ENCODE measurements at places on chromosomes 5 and 9.
A peak's percentile ranks its signal among the peaks of the same experiment; 100 is the strongest.

GRCh38 chr9:105138306-105138801 lies 106.1 kb upstream of the SLC44A1 start:
- no peak for DNase-seq

- no peak for DNase-seq
These were observed 287.8 kb upstream of the DAB2 start for GRCh38 chr5:39712316-39713249.

DNA sequence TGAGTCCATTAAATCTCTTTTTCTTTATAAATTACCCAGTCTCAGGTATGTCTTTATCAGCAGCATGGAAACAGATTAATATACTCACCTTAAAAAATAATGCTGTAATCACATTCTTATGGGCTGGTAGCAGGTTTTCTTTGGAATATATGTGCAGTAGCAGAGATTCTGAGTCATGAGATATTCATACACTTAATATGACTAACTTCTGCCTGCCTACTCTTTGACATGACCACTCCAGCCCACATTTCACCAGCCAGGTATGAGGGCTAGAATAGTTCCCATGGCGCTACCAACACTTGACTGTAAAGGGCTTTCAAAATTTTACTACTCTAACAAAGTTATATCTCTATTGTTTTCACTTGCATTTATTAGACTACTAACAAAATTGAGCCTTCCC lies 74.1 kb upstream of the GHR start:
- no peak for DNase-seq

GRCh38 chr9:18052060-18052459 lies 421.9 kb upstream of the ADAMTSL1 start:
- DNase-seq: no peak

DNA sequence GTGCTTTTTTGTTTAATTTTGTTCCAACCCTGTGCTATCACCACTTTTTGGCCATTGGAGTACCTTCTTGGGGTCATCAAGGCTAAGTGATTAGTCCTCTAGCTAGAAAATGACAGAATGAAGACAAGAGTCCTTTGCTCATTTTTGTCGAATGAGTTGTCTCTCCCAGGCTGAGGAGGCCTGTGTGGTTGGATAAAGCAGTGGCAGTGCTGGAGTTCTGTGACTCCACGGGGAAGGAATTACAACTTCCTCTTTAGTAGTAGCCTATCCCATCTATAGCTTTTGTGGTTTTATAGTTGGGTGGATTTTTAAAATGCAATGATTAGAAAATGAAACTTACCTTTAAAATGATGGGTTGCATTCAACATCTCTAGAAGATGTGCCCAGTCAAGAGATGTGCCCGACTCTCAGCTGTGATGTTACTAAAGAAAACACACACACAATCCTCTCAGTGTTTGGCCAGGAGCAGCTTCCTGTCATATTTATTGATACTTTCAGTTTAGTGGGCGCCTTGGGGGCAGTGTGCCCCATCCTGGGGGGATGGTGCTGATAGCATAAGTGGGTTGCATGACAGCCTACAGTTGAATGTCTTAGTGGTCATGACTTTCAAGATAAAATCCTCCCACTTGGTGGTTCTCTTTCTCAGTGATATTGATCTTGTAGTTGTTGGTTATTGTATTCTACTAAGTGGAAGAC lies 11.9 kb downstream of the OTULINL start:
- DNase-seq: no peak

DNA sequence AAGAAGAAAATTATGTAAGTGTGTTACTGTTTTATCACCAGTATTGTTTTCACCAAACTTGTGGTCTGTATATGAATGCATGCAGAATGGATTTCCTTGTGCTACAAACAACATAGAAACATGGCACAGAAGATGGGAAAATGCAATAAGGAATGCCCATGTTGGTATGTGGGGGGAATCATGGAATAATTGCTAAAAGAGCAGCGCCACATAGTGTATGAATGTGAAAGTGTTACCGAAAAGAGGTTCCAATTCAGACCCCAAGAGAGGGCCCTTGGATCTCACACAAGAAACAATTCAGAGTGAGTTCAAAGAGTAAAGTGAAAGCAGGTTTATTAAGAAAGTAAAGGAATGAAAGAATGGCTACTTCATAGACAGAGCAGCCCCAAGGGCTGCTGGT lies 26.4 kb upstream of the TYRP1 start:
- DNase-seq: no peak

DNA sequence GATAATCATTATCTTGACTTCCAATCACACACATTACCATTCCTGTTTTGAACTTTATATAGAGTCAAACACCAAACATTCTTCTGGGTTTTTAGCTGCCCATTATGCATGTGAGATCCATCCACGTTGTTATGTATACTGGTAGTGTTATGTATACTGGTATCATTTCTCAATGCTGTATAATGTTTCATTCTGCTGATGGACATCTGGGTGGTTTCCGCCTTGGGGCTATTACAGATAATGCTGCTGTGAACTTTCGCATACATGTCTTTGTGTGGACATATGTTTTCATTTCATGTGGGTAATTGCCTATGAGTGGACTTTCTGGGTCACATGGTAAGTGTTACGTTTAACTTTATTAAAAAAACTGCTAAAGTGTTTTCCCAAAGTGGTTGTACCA lies 217.8 kb upstream of the EFNA5 start:
- DNase-seq: no peak

- DNase-seq: no peak
These were observed 7.9 kb downstream of the WWC1 start for GRCh38 chr5:168299372-168299771.

DNA sequence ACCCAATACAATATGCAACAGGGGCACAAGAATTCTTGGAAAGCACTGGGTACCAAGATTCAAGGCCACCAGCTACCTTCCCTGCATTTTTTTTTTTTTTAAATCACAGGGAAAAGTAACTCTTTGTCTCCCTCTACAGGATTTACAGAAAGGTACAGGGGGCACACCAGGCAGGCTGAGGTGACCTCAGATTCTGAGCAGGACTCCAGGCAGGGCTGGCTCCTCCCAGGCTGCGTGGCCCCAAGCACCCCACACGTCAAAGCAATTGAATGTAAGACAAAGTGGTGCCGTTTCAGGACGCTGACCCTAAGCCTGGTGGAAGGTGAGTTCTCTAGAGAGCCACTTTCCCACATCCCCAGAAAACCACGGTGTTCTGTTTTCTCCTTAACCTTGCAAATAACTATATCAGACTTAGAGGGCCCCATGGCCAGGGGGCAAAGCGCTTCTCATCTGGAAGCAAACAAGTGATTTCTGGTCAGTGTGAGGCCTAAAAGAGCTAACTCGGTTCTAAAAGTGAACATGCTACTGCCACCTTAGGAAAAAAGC lies 222.6 kb downstream of the ROR2 start:
- peak; percentile 20 for DNase-seq

Data from activated T-cell treated with anti-CD3 and anti-CD28 coated beads for 24 hours (primary cell).